ENCODE measurements at places on chromosomes 5 and 9. TPM values are rescaled to one million over a fixed set of nuclear protein-coding genes. Genes with fewer than 3 reads are reported as not detected.

DNA sequence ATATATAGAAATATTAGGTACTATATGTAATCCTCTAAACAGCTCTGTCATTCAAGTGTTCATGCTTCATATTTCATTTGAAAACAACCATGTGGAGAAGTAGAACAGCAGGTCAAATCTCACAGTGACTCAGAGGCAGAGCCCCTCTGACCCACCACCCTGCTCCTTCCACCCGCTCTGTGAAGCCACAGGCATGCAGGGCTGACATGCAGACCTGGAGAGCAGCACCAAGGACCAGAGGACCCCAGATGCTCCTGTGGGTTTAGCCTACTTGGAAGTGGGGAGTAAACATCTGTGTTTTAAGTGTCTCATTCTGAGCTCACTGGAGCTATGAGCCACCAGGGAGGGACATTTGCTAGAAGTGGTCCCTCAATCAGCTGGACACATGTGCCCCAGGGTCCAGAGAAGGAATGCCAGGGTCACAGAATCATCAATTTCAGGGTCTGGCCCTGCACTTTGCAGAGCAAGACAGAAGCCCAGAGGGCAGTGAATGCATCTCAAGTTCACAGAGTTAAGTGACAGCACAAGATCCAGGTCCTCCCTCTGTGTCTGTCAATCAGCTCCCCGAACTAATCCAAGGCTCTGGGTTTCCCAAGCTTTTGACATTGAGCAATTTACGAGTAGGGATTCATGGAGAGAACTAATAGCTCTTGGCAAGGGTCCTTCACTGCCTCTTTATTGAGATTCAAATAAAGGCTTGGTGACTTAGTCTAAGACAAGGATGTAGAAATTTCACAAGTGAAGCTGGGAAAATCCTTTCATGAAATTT is 441.1 kb downstream of the SEMA5A start:
- no peak for DNase-seq

DNA sequence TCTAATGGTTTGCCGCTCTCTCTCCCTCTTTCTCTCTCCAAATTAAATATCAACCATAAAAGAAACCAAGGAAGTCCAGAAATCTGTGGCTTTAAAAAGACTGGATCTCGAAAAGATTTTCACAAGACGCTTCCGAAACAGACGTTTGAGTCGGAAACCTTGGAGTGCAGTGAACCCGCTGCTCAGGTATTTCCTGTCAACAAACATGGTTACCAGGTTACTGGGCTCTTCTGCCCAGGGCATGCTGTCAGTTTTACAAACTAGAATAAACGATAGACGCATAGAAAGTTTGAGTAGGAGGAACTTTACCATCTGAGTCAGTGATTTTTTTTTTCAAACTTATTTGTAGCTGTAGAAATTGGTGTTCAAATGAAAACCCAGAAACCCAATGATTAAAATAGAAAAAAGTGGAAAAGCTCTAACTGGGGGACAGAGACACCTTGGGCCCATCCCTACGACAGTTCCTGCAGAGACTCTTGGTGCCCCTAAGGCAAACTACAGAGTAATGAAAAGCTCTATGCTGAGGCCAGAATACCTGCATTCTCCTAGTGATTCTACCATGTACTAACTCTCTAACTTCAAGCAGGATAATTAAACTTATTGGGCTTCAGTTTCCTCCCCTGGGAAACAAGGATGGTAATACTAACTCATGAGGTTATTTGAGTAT is 90.0 kb downstream of the DOCK8 start:
- peak; percentile 90 for DNase-seq

DNA sequence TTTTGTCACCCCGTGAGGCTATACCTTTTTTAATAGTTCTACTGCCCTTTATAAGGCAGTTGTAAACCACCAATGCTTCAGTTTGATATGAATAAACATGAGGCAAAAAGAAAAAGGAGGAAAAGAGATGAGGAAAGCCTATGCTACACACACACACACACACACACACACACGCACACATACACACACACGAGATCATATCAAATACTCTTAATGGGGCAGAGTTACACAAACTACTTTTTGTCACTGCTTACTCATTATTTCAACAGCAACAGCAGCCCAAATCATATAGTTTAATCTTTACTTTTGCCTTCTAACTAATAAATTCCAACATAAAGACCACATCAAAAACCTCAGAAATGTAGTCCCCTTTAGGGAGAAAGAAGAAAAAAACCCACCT is 116.8 kb upstream of the PAM start:
- DNase-seq = peak; percentile 22

DNA sequence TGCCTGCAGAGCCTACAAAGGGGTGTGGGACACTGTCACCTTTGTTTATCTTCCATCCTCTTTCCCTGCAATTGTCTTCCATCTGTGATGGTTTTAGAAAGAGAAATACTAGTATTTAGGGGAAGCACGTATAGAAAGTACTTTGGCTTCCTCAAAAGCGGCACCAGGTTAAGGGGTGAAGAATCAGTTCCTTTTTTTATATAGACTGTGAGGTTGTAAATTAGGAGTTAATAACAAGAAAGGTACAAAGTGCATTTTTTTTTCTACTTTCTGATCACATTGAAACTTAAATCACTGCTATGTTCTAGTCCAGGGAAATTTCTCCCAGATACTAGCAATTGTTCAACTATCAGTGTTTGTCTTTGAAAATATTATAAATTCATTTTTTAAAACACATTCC is 219.3 kb downstream of the CEMIP2 start:
- no peak for DNase-seq

GRCh38 chr9:33137781-33138264 is 29.3 kb downstream of the B4GALT1 start:
- DNase-seq = no peak

DNA sequence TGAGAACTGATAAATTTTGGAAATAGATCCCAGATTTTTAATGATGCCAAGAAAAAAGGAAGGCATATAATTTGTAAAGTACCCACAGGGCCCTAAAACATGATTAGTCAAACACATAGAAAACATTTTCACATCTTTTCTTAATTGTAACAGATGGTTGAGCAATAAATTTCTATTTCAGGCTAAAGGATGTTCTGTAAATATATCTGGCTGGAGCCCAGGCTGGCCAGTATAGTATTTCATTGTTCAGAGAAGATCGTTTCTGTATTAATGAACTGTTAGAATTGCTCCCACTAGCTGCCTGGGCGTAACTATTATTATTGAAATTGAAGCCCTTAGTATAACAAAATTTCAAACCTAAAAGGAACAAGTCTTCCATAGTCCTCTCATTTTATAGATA is 105.3 kb upstream of the SMC2 start:
- no peak for DNase-seq

- DNase-seq = no peak
These were observed 42.7 kb downstream of the GADD45G start for GRCh38 chr9:89647366-89648128.

- DNase-seq = no peak
These were observed 63.6 kb downstream of the ICE1 start for GRCh38 chr5:5486122-5486521.

DNA sequence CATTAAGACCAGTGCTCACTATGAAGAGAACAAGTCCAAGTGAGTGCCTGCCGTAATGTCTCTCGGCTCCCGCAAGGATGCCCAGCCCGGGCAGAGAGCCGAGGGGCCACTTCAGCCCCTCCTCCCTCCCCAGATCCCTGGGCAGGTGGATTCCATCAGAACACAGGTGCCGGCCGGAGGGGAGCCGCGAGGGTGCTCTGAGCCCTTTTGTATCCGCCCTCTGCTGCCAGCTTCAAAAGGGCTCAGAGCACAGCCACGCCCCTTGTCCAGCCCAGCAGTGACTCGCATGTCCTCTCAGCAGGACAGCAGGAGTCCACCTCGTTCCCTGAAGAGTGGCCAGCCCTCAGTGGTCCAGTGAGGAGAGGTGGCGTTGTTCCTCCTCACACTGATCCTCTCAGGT is 43.9 kb downstream of the CYFIP2 start:
- DNase-seq = peak; percentile 8

DNA sequence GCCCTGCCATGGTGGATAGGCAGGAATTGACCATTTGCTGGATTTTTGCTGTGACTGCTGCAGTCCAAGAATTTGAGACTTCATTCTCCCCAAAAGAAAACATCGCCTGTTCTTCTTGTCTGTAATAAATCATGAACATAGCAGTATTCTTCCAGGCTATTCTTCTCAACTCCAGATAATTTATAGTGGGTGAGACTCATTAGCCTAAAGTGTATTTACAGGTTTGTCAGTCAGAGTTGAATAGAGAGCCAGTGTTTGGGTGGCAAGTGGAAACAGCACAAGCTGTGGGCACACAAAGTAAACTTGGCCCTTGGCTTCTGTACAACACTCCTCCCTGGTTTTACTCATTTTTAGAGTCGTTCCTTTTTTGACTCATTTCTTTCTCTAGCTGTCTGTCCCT is 128.2 kb upstream of the VCAN start:
- no peak for DNase-seq

Gene IL4
- total RNA-seq = not detected

Gene AQP7
- 0.17 TPM for total RNA-seq

Gene PGGT1B
- 14.9 TPM for total RNA-seq

Gene LCN6
- total RNA-seq = not detected

Data from M059J (cell line).